HT-29 (cell line): ENCODE measurements at places on chromosomes 4 and X. TPM values are rescaled to one million over a fixed set of nuclear protein-coding genes. Genes with fewer than 3 reads are reported as not detected.

The REELD1 gene
- total RNA-seq: not detected in 2 replicates

The STK32B gene
- not detected in 2 replicates for total RNA-seq

The SMIM20 gene
- total RNA-seq: 19.4 and 22.5 TPM in 2 replicates

The C4orf50 gene
- not detected in 2 replicates for total RNA-seq

The COQ2 gene
- 14.6 and 19.3 TPM in 2 replicates for total RNA-seq
